ENCODE measurements at places on chromosomes 7 and 10. TPM values are rescaled to one million over a fixed set of nuclear protein-coding genes. Genes with fewer than 3 reads are reported as not detected.

The GHRHR gene
- polyA plus RNA-seq, result not detected

The NPY4R2 gene
- not detected for polyA plus RNA-seq

The CYP3A4 gene
- not detected for polyA plus RNA-seq

The NKX2-3 gene
- polyA plus RNA-seq, result not detected

The TAS2R3 gene
- not detected for polyA plus RNA-seq

- DNase-seq, result no peak
Observed at GRCh38 chr10:49602380-49603023, 7.6 kb upstream of the SLC18A3 start.

GRCh38 chr7:106019470-106019820 is 56.4 kb downstream of the CDHR3 start:
- DNase-seq, result no peak

DNA sequence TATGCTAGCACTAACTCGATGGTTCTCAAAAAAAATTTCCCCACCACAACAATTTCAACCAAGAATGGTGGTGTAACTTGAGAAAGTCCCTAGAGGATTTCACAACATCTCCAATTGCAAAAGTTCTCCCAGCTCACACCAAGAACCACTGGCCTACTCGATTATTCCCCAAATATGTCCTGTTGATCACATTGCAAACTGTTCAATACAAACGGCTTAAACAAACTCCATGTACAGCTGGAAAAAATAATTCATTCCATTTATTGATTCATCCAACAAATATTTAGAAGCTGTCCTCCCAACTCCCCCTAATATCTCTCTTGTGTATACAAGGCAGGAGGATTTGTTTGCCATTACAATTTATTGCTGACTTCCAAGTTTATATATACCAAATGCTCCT is 19.1 kb downstream of the TMEM176B start:
- no peak for DNase-seq

GRCh38 chr7:11951909-11952308 is 119.9 kb upstream of the THSD7A start:
- DNase-seq, result no peak

- DNase-seq, result no peak
Observed at GRCh38 chr10:69130251-69130650, 6.3 kb downstream of the VPS26A start.

GRCh38 chr10:131111471-131112080 is 199.9 kb downstream of the TCERG1L start:
- DNase-seq, result no peak

DNA sequence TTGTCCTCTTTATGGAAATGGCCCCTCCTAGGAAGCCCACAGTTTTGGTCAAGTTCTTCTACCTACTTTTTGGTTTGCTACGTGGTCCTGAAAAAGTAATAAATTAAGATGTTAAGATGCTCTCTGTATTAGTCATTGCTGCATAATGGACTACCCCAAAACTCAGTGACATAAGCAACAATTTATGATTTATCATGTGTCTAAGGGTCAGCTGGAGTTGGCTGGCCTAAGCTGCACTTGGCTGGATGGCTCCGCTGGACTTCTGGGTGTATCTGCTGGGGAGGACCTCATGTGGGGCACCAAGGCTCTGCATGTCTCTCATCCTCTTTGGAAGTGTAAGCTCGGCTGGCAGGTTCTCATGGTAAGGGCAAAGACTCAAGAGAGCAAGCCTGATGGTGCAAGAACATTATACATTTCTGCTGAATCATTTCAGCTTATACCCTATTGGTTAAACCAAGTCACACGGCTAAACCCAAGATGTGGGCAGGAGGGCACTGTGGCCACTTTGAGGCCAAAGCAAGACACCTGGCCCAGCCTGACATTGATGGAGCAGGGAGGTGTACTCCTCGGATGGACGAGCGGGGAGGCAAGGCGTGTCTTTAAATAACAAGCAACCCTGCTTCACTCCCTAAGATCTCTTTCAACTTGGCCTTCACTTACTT is 47.7 kb downstream of the TBXAS1 start:
- no peak for DNase-seq

DNA sequence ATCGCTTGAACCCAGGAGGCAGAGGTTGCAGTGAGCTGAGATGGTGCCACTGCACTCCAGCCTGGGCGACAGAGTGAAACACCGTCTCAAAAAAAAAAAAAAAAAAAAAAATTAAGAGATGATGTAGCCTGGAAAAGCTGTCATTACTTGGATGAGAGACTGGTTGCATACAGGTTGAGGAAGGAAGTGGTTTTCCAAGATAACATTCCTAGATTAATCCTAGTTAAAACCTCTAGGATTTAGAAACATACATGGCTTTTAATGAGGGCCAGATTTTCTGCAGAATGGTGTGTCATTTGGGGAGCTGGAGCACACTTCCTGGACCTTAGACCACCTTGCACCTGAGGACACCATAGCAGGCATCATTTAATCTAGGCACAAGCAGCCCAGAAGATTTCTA is 17.8 kb downstream of the VWA2 start:
- no peak for DNase-seq

DNA sequence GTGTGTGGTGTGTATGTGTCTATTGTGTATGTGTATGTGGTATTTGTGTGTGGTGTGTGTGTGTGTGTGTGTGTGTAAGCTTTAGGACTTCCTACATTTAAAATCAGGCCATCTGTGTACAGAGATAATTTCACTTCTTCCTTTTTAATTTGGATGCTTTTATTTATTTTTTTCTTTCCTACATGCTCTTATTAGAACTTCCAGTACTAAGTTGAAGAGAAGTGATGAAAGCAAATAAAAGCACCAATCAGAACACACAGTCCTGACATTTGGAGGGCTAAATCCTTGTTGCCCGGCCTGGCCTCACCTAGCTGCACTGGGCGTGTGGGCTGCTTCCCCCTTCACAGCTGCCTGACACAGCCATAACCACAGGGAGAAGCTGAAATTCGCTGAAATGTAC is 3.8 kb upstream of the MRC1 start:
- no peak for DNase-seq

GRCh38 chr10:76185471-76186301 is 754.3 kb downstream of the LRMDA start:
- no peak for DNase-seq

DNA sequence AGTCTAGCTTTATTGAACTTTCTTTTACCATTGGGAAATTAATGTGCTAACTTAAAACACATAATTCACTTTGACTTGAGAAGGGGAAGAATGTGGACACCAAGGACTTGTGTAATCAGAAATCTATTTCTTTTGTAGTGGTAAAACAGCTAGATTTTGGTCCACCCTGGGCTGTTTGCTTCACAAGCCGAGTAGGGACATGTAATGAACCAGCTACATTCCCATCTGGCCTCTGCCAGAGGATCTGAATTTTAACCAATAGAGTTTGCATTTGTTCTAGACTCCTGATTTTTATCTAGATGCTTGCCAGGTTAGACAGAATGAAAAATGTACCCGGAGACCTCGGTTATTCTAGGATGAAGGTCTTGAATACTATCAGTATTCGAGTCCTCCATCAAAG is 1.9 kb downstream of the CACNB2 start:
- no peak for DNase-seq

DNA sequence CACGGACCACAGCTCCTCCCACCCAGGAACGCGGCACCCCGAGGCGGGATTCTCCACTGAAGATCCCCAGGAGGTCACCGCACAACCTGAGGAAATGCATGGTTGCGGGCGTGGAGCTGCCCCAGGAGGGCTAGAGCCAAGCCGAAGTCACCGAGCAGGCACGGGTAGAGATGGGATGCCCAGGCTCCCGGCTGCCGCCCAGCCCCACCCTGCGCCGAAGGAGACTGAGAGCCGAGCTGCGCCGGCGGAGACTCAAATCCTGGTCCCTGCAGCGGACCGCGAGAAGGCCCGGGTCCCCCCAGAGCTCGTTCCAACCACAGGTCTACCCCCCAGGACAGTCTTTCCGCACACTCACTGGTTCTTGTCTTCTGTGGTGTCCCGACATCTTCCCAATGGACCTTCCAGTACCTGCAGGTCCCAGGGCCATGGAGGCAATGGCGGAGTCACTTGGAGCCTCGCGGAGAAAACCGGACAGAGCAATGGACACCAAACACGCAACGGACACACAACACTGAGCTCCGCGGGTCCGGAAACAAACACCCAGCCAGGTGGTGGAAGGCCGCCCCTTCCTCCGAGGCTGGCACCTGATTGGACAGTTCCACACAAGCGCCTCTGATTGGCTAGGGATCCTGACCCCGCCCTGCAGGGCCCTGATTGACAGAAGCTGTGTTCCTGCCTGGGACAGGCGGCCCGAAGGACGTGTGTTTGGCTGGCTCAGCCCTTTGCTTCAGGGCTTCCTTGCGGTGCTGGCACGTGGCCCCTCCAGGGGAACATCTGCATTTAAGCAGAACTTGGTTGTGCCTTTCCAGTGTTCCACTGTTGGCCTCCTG is 331.9 kb upstream of the NUPR2 start:
- no peak for DNase-seq

GRCh38 chr7:133797818-133798520 is 329.2 kb upstream of the LRGUK start:
- no peak for DNase-seq

- peak; percentile 17 for DNase-seq
Observed at GRCh38 chr10:126421756-126422256, 33.5 kb upstream of the ADAM12 start.

- no peak for DNase-seq
Observed at GRCh38 chr10:112393341-112393740, 19.4 kb downstream of the ACSL5 start.

- no peak for DNase-seq
Observed at GRCh38 chr7:139104091-139104450, 5.4 kb downstream of the ZC3HAV1 start.

DNA sequence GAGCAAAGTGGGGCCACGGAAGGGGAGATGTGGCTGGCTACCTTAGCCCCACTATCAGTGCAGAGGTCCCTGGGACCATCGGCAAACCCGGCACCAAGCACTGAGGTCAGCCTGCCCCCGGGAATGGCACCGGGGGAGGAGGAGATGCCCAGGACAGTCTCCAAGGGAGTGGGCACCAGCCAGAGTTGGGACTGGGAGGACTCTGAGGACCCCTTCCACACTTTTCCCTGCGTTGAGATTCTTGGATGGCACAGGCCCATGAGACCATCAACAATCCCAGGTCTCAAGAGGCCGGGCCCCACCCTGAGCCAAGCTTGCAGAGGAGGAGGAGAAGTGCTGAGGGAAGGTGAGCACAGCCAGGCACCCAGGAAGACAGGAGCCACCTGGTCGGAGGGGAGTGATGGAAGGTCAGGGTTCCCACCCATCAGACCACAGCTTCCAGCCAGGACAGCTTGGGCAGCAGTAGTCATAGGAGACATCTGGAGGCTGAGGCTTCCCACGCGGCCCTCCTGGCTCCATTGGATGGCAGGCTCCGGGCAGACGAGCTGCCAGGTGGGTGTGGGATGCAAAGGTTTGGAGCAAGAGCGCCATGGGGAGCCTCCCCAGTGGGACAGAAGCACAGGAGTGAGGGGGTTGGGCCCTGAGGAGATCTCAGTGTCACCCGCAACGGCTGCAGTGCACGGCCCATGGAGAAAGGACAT is 2.6 kb upstream of the OPN4 start:
- no peak for DNase-seq

DNA sequence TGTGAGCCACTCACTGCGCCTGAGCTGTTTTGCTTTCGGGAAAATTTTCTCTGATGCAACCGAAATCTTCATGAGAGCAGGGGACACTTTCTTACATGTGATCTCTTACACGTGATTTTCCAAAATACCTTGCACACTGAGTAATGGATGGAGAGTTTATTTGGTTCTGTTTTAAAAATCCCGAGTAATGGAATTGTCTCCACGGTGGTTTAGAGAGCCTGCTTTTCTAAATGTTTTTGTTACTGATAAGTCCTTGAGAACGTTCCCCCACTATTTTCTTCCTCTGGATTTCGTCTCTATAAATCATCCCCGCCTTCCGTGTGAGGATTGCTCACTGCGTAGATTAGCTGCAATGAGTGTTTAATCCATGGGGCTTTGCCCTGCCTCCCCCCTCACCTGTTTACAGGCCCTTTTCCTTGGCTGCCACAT is 25.7 kb downstream of the CAMK1D start:
- DNase-seq, result no peak

- DNase-seq, result no peak
Observed at GRCh38 chr7:118080947-118081346, 103.0 kb upstream of the LSM8 start.
